Activated naive CD4-positive, alpha-beta T cell treated with anti-CD3 and anti-CD28 coated beads, Interleukin-2, amount 50 U/mL, for 72 hours (primary cell): ENCODE measurements at places on chromosomes 7 and 10. TPM values are rescaled to one million over a fixed set of nuclear protein-coding genes. Genes with fewer than 3 reads are reported as not detected.

- DNase-seq = peak; percentile 24
These were observed at the start of gene RBM20 for GRCh38 chr10:110643653-110644597. Gene RBM20, plus strand, starts transcription at chr10:110644336. Its CDS starts 119 bp downstream, at chr10:110644455.

- DNase-seq = no peak
These were observed 98.4 kb downstream of the PIP4K2A start for GRCh38 chr10:22615819-22616499.

GRCh38 chr7:28026237-28026636 lies 154.4 kb downstream of the JAZF1 start:
- no peak for DNase-seq

- no peak for DNase-seq
These were observed 14.6 kb downstream of the RASGEF1A start for GRCh38 chr10:43252166-43252782.

DNA sequence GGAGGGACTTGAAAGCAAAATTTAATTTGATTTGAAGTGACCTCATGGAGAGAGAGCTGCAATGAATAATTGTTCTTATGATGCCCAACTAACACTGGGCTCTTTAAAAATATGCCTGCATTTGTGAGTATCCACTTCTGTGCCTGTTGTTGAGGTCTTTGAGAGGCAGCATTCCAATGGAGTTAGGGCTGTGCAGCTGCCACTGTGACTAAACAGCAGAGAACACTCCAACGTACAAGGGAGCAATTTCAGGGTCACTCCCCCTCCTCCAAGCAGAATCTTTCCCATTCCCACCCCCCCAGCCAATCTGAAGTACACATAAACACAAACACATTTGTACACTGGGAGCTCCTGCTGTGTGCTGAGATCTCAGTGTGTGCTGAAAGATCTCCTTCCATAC lies 28.0 kb upstream of the GSAP start:
- DNase-seq = no peak

Gene AGAP9
- total RNA-seq = 4.4 TPM

Gene C10orf67
- 1.5 TPM for total RNA-seq

Gene CYP3A7
- not detected for total RNA-seq

Gene CHRM2
- not detected for total RNA-seq
